ENCODE measurements at places on chromosomes 5 and 9.

- DNase-seq = no peak
Measured at GRCh38 chr5:90050103-90050502, 359.5 kb downstream of the CETN3 start.

DNA sequence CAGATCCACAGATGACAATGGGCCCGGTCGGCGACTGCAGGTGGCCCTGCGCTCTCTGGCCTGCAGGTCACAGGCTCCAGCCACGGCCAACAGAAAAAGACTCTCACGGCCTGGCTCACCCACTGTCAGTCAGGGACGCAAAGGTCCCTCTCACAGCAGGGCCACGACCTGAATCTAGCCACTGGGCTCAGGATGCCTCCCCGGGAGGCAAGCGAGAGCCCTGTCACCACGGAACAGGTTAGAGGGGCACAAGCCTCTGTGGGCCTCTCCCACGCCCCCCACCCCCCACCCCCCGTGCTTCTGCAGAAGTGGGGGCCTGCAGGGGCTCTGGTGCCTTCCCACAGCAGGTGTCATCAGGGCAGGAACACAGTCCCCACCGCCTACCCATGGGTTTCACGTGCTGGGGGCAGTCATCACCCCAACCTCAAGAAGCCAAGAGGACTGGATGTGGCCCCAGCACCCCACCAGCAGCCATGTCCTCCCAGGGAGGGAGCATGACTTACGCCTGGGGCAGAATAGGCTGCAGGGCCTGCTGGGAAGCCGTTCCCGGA is 17.3 kb upstream of the EGFL7 start:
- DNase-seq = no peak

GRCh38 chr5:138132543-138132942 is 6.7 kb downstream of the NME5 start:
- DNase-seq = no peak

DNA sequence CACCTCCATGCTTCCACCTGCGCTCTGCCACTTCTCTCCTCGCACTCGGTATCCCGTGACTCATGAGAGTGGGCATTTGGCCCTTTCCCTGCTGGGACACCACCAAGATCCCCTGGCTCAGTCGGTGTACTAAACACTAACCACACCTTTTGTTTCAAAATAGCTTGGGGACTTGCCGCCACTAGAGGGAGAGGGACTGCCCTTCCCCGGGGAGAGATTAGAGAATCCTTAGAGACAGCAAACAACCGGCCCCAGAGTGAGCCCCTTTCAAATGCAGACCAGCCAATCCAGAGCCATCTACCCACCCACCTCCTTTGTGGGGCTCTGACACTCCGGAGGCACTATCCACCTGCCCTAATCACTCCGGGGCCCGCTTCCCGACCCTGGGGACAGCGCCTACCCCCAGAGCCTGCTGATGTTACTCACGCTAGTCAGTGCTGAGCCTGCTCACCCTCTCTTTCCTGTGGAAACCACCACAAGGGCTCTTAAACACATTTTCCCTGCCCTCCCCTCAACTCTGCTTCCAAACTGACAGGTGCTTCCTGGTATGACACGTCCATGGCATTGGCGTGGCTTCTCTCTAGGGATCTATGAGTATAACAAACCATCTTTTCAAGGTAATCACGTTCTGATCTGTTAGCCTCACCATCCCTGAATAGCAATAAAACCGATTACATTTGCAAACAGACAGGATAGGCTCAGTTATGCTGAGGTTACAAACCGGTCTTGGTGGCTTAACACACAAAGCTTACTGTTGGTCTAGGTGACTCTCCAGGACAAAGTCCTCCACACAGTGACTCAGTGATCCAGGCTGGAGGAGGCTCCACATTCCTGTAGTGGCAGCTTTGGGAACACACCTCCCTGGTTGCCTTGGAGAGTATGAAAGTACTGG is 180.1 kb upstream of the MVB12B start:
- no peak for DNase-seq

DNA sequence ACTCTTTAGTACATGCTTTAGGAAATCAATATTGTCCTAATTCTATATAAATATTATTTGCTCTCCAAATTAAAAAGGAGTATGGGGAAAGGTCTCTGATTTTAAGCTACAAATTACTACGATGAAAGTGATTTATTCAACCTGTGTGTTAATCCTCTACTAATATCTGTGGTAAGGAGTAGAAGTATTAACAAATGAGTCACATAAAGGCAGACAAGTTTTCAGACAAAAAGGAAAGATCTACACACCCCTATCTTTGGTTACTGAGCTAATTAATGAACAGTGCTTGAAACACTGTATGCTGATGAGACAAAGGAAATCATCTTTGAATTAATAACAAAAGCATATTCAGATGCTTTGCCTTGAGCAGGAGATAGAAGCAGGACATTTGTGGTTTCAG is 15.9 kb downstream of the LOX start:
- DNase-seq = no peak

DNA sequence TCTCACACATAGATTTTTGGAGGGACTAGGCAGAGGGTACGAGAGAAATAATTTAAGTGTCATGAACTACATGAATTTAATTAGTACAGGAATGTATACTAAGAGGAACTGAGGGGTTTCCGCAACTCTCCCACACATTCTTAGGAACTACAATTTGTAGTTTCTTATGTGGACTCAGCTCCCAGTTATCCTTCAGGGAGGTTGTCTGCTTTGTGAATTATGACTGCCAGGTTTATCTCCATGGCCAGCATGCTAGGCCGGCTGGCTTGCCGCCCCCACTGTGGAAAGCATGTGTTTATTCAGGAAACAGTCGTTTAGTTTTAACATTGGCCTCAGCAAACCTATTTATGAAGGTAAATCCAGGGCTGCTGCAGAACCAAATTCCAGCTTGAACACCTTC is 415.0 kb downstream of the KCTD16 start:
- no peak for DNase-seq

DNA sequence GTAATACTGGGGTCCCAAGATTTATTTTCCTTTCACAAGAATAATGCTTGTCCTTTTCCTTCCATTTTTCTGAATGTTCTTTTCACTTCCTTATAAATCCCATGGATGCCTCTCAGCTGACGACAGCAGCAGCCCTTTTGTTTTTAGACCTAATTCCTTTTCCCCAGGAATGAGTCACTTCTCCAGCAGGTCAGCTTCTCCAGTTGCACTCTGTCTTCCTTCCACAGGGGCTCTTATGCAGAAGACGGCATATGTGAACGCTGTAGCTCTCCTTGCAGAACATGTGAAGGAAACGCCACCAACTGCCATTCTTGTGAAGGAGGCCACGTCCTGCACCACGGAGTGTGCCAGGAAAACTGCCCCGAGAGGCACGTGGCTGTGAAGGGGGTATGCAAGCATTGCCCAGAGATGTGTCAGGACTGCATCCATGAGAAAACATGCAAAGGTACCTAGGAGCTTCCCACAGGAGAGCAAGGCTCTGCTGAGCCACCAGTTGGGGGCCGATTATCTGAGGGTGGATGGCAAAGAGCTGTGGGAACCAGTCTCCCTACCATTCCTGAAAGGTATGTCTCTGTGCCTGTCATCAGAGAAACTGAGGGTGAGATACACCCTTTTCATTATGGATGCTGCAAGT is 72.9 kb downstream of the RFK start:
- no peak for DNase-seq

DNA sequence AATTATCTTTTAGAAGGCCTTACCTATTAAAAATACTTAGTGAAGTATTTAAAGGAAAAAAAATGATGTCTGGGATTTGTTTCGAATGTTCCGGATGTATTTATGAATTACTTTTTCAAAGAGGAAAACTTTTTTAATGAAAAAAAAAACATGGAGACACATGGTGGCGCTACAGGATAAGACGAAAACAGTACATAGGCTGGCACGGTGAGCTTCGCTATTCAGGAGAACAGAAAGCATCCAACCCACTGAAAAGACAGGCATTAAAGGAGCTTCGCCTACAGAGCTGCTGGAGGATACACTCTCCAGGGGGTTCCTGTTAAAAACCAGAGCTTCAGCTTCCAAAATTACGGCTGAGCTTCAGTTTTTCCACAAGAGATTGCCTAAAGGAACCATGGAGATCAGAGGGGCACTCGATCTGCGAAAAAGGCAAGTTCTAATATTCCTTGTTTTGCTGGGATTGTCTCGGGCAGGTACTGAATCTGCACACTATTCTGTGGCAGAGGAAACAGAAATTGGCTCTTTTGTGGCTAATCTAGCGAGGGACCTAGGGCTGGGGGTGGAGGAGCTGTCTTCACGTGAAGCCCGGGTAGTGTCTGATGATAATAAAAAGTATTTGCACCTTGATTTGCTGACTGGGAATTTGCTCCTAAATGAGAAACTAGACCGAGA is at the start of gene PCDHB14:
Gene PCDHB14 (plus strand): TSS at position 232 of the 672 bp plus-strand sequence. CDS start 163 bp downstream, at position 395.
- DNase-seq = no peak

DNA sequence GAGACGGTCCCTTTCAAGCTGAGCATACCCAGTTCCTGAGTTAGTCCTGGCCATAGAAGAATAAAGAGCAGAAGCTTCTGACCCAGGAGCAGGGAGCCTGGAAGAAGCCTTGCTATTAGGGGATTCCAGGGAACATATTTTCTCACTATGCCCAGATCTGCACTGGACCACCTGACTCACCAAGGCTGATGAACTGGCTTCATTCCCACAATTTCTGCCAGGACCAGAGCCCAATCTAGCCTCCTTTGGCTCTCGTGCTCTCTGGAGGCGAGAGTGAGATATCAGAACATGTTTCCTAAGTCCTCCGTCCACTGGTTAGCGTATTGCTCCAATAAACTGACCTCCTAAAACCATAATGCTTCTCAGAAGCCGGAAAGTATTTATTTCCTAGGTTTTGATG is 9.9 kb downstream of the GABBR2 start:
- no peak for DNase-seq

GRCh38 chr5:25701936-25702335 is 1057.2 kb upstream of the CDH10 start:
- no peak for DNase-seq

- no peak for DNase-seq
Measured at GRCh38 chr5:148541054-148541835, 113.1 kb downstream of the HTR4 start.

GRCh38 chr9:94612071-94612470 is 18.4 kb upstream of the FBP2 start:
- DNase-seq = no peak

DNA sequence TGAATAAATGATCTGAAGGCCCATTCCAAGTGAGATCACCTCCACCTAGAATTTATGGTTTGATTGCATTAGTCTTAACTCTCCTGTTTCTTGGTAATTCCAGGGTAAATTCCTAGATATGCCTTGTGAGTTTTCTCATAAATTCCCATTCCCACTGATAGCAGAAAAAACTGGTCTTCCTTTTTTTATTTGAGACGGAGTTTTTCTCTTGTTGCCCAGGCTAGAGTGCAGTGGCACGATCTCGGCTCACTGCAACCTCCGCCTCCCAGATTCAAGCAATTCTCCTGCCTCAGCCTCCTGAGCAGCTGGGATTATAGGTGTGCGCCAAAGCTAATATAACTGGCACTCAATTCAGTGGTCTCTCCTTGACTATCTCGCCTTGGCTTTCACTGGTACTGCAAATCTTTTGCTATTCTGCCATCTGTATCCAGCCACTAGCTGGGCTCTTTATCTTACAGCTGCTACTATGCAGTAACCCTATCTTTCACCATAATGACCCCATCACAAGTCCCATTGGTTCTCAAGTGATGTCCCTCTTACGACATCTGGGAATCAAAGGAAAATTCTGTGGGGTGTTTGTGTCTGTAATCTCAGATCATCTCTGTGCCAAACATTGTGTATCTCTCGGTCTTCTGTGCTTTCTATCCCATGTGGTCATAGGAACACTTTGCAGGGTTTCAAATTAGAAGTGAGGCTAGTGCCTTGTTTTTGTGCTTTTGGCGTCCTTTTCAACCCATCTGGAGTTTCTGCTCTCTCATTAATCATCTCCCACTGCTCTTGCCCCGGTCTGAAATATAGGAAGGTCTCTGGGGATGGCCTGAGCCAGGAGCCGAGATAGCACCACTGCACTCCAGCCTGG is 14.4 kb downstream of the HNRNPK start:
- no peak for DNase-seq

- no peak for DNase-seq
Measured at GRCh38 chr9:90789862-90790261, 11.8 kb upstream of the SYK start.

GRCh38 chr5:102891175-102891574 is 136.1 kb downstream of the PAM start:
- no peak for DNase-seq

DNA sequence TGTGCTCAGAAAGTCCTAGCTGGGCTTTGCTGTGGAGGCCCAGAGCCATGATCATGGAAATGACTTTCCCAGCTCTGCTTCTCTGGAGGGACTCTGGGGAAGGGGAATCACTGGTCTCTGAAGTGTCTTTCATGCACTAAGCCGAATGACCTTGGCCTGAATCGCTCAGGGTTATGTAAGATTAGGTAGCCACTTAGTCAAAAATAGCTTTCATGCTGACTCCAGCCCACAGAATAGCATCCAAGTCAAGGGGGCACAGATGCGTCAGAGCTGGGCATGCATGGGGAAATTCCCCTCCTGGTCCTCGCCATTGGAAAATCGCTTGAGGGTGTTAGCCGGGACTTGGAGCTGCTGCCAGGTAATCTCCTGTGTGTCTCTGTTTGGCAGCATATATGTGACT is 36.1 kb upstream of the PPARGC1B start:
- peak; percentile 67 for DNase-seq

GRCh38 chr5:75167345-75167744 is 69.3 kb downstream of the ANKRD31 start:
- no peak for DNase-seq

- peak; percentile 76 for DNase-seq
Measured at GRCh38 chr9:121463026-121463807, 36.4 kb downstream of the GGTA1 start.

- no peak for DNase-seq
Measured at GRCh38 chr5:140110646-140110957, 3.3 kb upstream of the PURA start.

DNA sequence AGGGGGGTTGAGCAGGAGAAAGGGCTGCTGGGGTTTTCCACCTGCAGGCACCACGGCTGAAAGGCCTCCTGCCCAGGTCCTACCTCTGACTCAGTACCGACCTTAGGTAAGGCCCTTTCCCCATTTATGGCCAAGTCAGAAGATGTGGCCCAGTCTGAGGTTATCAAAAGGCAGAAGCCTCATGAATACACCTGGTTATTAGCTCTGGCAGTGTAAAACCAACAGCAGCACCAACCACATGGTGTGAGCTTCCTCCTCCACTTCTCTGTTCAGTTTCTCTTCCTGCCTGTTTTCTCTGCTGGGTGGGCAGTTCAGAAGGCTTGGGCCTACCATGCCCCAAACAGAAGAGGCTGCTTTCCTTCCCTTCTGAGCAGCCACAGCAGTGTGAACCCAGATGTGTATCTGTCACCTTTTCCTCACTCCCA is 86.9 kb downstream of the UGCG start:
- no peak for DNase-seq

- DNase-seq = peak; percentile 84
Measured at GRCh38 chr9:14198841-14199455, 115.0 kb downstream of the NFIB start.

DNA sequence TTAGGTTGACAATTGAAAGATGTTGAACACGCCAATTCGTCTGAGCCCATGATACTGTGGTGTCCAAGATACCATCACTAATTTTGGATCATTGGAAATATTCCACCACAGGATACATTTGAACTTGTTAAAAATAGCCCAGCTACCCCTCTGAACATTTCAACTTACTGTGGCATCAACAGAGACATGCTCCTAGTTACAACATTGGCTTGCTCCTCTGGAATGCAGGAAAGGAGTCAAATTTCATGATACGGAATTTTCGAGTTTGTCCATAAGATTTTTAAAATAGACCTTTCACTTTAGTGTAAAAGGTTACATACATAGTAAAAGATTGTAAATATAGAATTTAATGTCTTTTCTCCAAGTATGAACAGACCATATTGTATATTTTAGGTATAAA is 12.8 kb downstream of the SEMA5A start:
- no peak for DNase-seq

GRCh38 chr9:87247097-87247496 is 250.6 kb upstream of the DAPK1 start:
- DNase-seq = no peak

Measured in Right ventricle myocardium superior (tissue), 1 donor.